ENCODE measurements at places on chromosomes 2 and 18.

DNA sequence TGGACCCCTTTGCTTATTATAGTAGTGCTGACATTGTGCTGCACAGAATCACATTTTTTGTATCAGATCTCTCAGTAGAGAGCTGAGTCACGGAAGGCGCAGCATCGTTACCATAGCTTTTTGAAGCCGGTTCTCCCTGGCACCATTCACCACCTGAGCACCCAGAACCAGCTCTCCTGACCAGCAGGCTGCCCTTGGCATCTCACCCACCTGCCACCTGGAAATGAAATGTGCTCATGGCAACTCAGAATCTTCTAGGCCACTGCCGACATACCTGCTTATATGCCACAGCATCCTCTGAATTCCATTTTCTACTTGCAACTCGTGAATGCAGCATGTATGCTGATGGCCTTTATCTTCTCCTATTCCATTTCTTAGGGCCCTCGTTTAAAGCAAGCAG is 62.7 kb downstream of the COA5 start:
- DNase-seq: no peak

GRCh38 chr2:228245601-228246000 is 64.1 kb upstream of the SPHKAP start:
- DNase-seq: no peak

DNA sequence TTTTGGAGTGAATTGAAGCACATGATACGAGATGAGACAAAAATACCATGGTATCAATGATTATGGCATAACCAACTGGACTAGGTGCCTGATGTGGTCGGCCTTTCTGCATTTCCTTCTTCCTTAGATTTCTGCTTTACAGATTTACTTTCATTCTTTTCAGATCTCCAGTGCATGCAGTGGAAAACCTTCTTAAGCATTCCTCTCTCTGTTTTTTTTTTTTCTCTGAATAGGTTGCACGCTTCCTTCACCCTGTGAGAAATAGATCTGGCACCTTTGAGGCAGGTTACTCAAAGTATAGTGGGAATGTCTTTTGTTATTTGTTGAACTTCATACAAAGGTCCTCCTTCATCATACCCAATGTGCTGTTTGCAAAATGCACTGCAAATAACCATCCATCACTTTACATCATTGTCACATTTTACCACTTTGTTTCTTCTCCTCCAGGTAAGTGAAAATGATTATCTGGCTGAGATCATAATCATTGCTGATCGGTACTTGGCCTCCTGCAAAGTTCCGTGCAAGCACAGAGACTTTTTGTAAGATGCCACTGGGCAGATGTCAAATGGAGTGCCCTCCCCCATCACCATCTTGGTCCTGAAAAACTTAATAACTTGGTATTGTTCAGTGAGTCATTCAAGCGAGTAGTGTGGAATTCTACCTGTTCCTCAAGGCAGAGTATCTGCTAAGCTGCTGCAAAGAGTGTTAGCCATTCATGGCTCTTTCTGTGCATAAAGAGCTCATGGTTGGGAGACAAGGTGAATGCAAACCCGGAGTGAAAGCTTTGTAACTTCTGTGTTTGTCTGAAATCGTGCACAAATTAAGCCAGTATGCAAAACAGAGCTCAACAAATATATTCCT is 30.0 kb upstream of the KLHL14 start:
- DNase-seq: no peak

DNA sequence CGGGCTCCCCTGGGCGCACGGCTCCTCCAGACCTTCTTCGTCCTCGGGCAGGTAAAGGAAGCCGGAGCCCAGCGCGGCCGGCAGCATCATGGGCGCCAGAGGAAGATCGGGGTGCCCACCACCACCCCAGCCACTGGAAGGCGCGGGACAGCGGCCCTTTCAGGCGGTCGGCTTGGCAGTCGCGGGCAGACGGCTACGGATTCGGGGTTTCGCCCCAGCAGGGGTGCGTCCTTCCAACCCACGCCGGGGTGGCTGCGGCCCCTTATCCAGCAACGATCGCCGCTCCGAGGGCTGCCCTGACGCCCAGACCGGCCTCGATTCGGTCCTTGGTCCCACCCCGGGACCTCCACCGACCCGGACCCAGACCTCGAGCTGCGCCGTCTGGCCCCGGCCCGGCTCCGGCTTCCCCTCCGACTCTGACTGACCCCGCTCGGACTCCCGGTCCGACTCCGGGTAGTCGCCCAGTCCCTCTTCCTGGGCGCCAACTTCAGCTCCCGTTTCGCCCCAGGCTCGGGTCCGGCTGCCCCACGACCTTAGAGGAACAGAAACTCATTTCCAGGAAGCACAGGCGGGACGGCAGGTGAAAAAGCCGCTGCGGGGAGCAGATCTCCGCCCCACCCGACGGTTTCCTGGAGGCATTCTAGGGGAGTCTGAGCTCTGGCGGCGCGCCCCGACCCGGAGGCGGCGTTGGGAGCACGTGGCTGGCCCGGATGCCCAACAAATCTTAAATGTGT is 30.2 kb upstream of the SSB start:
- no peak for DNase-seq

- peak; percentile 90 for DNase-seq
Observed at GRCh38 chr2:189153619-189154018, 25.9 kb downstream of the COL5A2 start.

- DNase-seq: no peak
Observed at GRCh38 chr2:83967854-83968253, 491.2 kb downstream of the SUCLG1 start.

DNA sequence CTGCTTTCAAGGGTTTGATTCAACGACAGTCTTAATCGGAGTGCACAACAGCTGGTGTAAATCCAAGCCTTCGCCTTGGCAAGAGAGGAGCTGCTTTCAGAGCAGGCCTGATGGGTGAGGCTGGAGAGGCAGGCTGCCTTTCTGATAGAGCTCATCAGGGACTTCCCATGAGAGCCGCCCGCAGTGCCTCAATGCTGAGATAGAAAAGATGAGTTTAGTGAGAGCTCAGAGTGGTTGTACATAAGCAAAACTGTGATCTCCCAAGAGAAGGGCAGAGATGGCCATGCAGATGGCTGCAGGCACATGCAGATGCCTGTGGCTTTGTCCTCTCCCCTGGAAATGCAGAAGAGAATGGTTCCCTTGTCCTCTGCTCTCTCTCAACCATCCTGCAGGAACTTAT is 122.1 kb downstream of the ARL4C start:
- DNase-seq: no peak

DNA sequence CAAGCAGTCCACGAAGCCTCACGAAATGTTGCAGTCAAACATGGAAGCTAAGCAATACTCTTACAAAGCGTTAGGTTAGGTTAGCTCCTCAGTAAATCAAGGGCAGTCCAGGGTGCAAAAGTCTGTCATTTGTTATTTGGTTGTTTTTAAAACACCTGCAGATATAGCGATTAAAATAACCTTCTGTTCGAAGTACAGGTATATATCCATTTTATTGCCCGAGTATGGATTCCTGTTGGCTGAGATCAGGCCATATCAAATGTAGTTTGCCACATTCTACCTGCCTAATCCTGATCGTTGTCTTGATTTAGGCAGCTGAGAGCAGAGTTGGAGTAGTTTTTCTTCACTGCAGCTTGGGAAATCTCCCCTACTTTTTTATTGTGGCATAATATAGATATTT is 99.5 kb upstream of the EPB41L3 start:
- no peak for DNase-seq

- no peak for DNase-seq
Observed at GRCh38 chr2:41775366-41776025, 272.3 kb upstream of the PKDCC start.

GRCh38 chr2:105822186-105822585 is 77.5 kb downstream of the NCK2 start:
- DNase-seq: no peak

DNA sequence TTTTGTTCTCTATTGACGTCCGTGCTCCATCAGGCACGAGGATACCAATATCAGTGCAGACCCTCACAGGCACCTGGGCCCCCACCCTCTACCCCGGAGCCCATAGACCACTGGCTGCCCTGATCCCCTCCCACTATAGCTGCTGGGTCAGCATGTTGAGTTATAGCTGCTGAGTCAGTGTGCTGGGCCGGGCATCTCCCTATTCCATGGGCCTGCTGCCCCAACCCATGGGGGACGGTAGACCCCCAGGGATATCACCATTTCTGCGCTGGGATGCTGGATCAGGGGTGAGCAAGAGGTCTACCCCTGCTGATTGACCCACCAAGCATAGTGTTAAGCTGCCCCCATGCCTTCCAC is 100.1 kb upstream of the ST3GAL5 start:
- no peak for DNase-seq

DNA sequence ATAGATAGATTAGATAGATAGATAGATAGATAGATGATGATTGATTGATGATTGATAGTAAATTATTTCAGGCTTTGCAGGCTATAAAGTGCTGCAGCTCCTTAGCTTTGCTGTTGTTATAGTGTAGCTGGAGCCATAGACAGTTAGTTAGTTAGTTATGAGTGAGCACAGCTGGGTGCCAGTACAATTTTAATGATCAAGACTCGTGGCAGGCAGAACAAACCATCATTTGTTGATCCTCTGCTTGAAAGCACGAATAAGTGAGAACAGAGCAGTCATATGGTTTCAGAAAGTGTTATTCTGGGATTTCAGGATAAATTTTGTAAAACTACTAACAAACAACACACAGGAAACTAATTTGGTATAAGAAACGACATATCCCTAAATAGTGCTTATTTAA is 53.9 kb downstream of the THOC1 start:
- no peak for DNase-seq

- no peak for DNase-seq
Observed at GRCh38 chr2:159561786-159562185, 54.6 kb downstream of the BAZ2B start.

GRCh38 chr2:105118960-105119359 is 81.1 kb downstream of the MRPS9 start:
- no peak for DNase-seq

DNA sequence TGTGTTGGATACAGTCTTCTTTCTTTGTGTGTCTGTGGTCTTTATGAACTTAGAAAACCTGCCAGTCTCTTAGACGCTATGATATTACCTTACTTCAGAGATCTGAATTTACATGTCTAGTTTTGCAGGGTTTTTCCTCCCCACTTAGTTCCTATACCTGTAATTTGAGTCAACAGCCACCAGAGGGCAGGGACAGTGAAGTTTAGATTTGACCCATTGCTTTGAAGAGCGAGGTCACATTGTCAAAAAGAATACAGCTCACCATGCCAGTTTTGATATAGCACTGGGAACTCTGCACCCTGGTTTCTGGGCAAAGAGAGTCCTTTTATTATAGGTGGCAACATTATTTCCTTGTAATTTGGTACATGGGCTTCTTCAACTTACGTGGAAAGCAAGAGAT is 102.3 kb downstream of the MAPK4 start:
- no peak for DNase-seq

DNA sequence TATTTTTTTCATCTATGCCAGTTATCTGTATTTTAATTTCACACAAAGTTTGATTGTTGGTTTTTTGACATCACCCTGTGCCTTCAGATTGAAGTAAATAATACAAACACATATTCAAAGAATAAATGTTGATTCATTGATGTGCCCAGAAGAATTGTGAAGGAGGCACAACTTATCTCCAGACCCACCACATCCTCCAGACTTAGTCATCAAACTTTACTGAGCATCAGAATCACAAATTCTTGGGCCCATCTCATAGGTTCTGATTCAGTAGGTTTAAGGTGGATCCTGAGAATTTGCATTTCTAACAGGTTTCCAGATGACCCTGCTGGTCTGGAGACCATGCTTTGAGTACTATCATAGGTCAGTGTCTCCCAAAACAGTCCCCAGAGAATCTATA is 82.8 kb upstream of the PIK3C3 start:
- DNase-seq: no peak

DNA sequence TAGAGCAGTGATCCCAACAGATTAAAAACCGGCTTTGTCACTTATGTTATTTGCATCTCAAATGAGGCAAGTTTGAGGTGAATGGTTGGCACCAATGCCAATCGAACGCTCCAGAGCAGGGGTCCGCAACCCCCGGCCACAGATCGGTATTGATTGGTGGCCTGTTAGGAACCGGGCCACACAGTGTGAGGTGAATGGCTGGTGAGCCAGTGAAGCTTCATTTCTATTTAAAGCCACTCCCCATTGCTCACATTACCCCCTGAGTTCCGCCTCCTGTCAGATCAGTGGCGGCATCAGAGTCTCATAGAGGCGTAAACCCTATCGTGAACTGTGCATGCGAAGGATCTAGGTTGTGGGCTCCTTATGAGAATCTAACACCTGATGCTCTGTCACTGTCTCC is 132.0 kb downstream of the TMEM182 start:
- no peak for DNase-seq

- no peak for DNase-seq
Observed at GRCh38 chr2:9336241-9336575, 87.1 kb downstream of the ITGB1BP1 start.

DNA sequence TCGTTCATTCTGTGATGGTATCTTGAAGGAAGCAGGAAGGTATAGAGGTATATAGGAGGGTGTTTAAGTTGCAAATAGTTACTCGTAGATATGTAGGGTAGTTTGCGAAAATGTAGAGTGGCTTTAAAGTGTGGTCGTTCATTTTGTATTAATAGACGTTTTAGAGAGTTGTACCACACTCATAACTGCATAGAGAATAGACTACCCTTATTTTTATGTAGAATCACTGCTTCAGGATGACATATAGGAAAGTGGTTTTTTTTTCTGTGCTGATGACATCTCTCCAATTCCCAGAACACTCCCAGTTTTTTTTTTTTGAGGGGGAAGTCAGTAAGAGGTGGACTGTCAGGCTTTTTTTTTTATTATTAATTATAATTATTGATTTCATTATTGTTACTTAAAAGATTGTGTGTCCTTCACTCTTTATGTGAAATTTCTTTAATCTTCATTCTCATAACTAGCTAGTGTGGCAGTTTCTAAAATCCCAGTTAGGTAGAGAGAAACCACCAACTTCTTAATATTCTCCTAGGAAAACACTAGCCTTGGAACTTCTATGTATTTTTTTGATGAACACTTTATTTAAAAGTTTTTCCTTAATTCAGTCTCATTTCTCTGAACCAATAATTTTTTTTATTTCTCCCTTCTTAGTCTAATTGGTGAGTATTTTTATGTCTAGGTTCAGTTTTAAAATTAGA is 1.5 kb downstream of the ACTR3 start:
- DNase-seq: no peak

DNA sequence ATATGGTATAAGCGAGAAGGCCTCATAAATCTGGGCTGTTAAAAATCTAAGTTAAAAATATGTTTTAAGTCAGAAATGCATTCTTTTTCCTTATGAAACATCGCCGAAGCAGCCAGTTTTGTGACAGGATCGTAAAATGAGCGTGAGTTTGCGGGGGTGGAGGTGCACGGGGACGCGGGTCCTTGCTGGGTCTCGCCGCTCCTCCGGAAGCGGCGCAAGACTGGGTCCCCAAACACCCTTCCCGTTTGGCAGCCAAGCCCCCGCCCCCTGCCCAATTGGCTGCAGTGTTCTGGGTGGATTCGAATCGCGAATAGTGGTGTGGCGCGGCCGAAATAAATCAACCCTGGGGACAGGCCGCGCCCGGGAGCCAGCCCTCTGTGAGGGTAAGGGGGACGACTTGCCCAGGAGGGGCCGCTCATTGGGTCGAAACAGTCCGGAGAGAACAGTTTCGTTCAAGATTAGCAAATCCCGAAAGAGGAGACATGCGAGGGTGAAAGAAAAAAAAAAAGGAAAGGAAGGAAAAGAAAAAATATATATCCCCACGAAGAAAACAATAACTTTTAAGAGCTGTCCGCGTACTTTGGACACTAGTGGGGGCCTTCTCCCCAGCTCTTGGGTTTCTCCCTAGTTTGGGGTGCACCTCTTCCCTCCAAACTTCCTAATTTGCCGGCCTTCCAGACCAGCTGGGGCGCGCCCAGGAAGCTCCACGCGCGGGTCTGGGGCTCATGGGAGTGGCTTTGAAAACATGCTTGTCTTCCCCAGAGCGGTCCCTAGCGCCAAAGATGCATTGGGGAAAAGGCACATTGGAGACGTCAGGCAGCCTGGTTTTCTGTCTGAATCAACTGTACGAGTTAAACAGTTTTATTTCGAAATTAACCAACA is 3.1 kb upstream of the GATA6 start:
- DNase-seq: no peak

Data from brain pericyte (primary cell).